ENCODE measurements at places on chromosomes 1 and 21. TPM values are rescaled to one million over a fixed set of nuclear protein-coding genes. Genes with fewer than 3 reads are reported as not detected.

Gene CYYR1
- total RNA-seq, result 0.68 TPM

Gene ADORA1
- not detected for total RNA-seq

Gene ANKRD45
- 0.28 TPM for total RNA-seq

Gene ASTN1
- total RNA-seq, result under 0.01 TPM

Gene ST6GALNAC5
- 10.3 TPM for total RNA-seq

Gene SERPINC1
- not detected for total RNA-seq

Gene TMEM51
- total RNA-seq, result 15.9 TPM

Gene SYCP1
- not detected for total RNA-seq

Gene AKR1A1
- total RNA-seq, result 90.2 TPM

Gene AMY2B
- 2.7 TPM for total RNA-seq

Gene LRRC71
- not detected for total RNA-seq

Gene AMY2A
- not detected for total RNA-seq

Gene AUNIP
- 4.8 TPM for total RNA-seq

Gene ZZZ3
- 67.7 TPM for total RNA-seq

Gene OR2L8
- total RNA-seq, result not detected

Gene NTNG1
- 5.1 TPM for total RNA-seq

Gene PADI4
- not detected for total RNA-seq

Gene TMPRSS15
- not detected for total RNA-seq

Gene MAP10
- total RNA-seq, result 1.4 TPM

Gene SPATA6
- 3.3 TPM for total RNA-seq

Gene RNU1-2
- total RNA-seq, result under 0.01 TPM

Gene LCE1D
- not detected for total RNA-seq

Gene VCAM1
- not detected for total RNA-seq

Gene SYPL2
- not detected for total RNA-seq

Gene HCRTR1
- not detected for total RNA-seq

Gene SEMA4A
- 3.8 TPM for total RNA-seq

Gene PTGER3
- under 0.01 TPM for total RNA-seq

Gene ADAM30
- total RNA-seq, result not detected

Gene BRINP3
- total RNA-seq, result not detected

Gene AIRE
- not detected for total RNA-seq

Gene NIBAN1
- total RNA-seq, result 138 TPM

Gene MSH4
- 1.1 TPM for total RNA-seq
